ENCODE measurements at places on chromosomes 3 and 15. TPM values are rescaled to one million over a fixed set of nuclear protein-coding genes. Genes with fewer than 3 reads are reported as not detected.

ARPIN gene
- 10.8 TPM for total RNA-seq

CRABP1 gene
- not detected for total RNA-seq

TRIM71 gene
- total RNA-seq = not detected

CCDC54 gene
- not detected for total RNA-seq

SPTBN5 gene
- 1.4 TPM for total RNA-seq

CFAP100 gene
- not detected for total RNA-seq

OR4F6 gene
- not detected for total RNA-seq

COX5A gene
- total RNA-seq = 178 TPM

GABRR3 gene
- total RNA-seq = not detected

FHIT gene
- total RNA-seq = 3.7 TPM

LYSMD2 gene
- total RNA-seq = 6.8 TPM

WNT5A gene
- 19.6 TPM for total RNA-seq

CAPN3 gene
- 3.8 TPM for total RNA-seq

GNAT1 gene
- total RNA-seq = not detected
